ENCODE measurements at places on chromosomes 6 and 20. TPM values are rescaled to one million over a fixed set of nuclear protein-coding genes. Genes with fewer than 3 reads are reported as not detected.
A peak's percentile ranks its signal among the peaks of the same experiment; 100 is the strongest.

MLN gene
- total RNA-seq = not detected

TRIM26 gene
- 46.2 TPM for total RNA-seq

HDGFL1 gene
- not detected for total RNA-seq

PDYN gene
- total RNA-seq = not detected

DNA sequence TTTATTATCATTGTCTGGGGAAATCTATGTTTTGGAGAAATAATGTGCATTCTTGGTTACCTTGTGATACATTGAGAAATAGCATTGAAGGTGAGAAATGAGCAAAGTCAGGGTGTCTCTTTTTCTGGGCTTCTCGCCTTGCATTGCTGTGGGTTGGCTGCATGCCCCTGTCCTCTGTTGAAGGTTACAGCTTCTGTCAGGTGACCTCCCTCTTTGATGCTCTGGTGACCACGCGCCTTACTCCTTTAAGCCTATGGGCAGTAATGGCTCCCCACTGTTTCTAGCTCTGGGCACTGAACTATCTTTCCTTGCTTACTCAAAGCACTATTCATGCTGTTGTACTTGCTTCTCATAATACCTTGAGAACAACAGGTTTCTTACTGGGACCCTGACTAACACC lies 14.6 kb downstream of the ADGRB3 start:
- DNase-seq = no peak

GRCh38 chr6:30681766-30682142 lies 4.7 kb downstream of the PPP1R18 start:
- DNase-seq = no peak

DNA sequence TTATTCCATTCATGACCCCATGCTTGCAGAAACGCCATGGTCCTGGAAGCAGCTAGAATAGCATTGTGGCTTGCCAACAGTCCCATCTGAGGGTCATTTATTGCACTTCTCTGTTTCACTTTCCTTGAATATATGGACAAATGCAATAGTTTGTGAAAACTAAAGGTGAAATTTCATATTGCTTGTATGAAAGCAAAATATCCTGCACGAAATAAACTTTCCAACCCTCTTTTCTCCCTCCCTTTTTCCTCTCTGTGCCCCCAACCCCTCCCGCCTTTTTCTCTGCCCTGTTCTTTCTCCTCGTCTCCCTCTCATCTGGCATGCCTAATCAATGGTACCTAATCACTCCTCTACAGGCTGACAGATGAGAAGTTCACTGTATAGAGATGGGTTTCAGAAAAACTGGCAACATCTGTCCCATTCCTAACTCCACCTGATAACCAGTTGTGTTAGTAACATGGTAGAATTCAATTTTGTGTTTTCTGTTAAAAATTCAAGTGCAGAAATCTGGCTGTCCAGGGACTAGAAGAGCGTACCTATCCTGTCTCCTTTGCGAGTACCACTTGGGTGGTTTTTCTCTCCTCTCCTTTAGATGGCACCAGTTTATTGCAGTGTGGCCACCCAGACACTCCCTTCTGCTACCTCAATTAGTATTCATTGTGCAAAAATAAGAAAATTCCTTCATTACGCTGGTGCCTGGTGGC lies 198.6 kb downstream of the FOXA2 start:
- DNase-seq = peak; percentile 75

- no peak for DNase-seq
Measured at GRCh38 chr20:63854069-63854765, 7.1 kb upstream of the ABHD16B start.

DNA sequence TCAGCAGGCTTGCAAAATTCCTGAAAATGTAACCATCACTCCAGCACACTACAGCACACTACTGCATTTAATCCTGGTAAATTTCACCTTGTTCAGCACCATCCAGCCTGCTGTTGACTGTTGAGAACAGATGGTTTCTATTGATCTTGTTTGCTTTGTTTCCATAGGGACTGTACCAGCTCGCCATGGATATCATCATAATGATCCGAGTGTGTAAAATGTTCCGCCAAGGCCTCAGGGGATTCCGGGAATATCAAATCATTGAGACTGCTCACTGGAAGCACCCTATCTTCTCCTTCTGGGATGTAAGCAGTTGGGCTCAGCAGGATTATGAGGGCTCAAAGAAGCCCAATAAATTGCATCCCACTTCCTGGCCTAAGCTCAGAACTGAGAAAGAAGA lies 4.1 kb downstream of the CNBD2 start:
- no peak for DNase-seq

GRCh38 chr20:45701104-45701503 lies 734 bp upstream of the WFDC13 start:
- no peak for DNase-seq

DNA sequence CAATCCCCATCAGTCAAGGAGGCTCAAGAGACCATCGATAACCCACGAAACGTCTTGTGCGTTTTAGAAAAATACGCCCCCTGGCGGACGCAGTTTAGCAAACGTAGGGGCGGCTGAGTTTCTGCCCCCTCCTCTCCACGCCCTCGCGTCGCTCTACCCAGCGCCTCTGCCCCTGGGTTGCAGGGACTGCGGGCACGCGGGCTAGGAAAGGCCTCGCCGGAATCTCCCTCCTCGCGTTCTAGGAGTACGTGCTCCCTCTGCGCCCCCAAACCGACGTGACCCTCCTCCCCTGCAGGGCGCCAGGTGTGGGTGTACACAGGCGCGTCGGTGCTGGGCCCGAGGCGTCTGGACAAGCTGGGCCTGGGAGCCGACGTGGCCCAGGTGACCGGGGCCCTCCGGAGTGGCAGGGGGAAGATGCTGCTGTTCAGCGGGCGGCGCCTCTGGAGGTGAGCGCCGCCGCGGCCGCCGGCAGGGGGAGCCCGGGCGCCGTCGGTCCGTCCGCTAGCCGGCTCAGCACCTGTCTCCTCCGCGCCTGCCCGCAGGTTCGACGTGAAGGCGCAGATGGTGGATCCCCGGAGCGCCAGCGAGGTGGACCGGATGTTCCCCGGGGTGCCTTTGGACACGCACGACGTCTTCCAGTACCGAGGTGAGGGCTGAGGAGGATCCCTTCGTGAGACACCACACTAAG lies 5.3 kb downstream of the MMP9 start:
- peak; percentile 47 for DNase-seq

- no peak for DNase-seq
Measured at GRCh38 chr6:131678442-131678841, 22.8 kb downstream of the OR2A4 start.

- DNase-seq = no peak
Measured at GRCh38 chr20:19725814-19726525, 32.1 kb upstream of the RIN2 start.

DNA sequence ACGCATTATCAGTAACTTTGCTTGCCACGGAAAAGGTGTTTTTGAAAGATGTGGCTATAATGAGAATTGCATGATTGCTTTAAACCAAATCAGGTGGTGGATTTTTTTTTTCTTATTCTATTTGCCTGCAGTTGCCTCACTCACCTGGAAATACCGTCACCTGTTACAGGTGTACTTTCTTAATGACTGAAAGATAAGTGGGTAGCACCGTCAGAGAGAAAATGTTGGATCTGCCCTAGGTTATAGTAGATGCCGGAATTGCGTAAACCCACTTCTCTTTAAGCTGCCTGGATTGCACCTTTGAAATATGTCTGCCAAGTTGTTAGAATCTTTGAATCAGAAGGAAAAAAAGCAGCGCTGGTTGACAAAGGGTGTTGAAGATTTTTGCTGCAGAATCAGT lies 68.5 kb downstream of the SH3BGRL2 start:
- DNase-seq = no peak

DNA sequence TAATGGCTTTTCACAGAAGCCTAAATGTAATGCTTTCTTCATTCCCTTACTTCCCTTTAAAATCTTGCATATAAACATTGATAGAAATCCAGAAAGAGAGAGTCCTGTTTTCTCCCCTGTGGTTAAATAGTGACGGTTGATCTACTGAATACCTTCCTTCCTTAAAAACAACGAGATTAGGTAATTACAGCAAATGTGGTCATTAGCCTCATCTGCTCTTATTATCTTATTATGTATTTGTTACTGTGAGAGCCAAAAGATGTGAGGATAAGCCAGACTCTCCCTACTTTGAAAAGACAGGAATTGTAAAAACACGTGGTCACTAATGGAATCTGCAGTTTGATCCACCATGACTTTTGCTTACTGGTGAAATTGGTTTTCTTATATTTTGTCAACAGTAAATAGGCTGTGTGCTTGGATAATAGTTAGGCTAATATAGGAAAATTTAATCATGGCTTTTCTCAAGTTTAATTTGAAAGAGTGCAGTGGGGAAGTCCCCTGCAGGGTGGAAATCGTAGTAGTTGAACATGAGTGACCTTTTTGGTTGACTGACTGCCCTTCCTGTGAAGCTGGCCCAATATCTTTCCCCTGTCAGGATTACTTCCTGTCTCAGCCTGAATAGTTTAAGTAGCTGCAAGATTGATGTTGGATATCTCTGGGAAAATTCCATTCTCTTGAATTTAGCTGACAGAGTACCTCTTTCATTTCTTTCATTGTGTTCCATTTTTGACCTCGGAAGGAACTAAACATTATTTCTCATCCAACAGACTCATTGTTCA lies 62.8 kb downstream of the JARID2 start:
- DNase-seq = no peak

DNA sequence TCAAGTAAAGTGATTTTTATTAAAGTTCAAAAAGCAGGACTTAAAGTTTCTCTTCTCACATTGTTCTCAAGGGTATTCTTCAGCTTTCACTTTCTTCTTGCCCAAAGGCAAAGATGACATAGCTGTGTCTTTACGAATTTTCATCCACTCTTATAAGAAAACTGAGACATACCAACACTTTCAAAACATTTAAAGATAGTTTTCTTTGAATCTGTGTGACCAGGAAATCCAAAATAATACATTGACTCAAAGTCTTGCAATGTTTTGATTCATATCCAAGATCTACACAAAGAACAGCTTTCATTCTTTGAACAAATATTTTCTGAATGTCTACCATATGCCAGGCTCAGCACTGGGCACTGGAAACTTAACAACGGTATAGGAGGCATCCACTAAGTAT lies 117.9 kb downstream of the SIM1 start:
- no peak for DNase-seq

DNA sequence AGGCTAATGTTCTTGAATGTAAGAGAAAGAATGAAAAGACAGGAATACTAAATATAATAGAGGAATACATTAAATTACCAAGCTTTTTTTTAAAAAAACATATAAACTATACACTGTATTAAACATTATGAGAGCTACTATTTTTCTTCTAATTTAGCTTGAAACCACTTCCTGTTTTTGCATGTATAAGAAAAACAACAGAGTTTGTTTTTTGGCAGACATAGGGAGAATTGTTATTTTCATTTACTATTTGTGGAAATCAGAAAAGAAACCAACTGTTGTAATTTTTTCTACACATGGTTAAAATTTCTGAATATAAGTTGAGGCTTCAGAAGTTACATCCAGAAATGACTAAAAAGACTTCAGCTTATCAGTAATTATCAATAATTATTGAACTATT lies 991.8 kb upstream of the GJE1 start:
- DNase-seq = no peak

DNA sequence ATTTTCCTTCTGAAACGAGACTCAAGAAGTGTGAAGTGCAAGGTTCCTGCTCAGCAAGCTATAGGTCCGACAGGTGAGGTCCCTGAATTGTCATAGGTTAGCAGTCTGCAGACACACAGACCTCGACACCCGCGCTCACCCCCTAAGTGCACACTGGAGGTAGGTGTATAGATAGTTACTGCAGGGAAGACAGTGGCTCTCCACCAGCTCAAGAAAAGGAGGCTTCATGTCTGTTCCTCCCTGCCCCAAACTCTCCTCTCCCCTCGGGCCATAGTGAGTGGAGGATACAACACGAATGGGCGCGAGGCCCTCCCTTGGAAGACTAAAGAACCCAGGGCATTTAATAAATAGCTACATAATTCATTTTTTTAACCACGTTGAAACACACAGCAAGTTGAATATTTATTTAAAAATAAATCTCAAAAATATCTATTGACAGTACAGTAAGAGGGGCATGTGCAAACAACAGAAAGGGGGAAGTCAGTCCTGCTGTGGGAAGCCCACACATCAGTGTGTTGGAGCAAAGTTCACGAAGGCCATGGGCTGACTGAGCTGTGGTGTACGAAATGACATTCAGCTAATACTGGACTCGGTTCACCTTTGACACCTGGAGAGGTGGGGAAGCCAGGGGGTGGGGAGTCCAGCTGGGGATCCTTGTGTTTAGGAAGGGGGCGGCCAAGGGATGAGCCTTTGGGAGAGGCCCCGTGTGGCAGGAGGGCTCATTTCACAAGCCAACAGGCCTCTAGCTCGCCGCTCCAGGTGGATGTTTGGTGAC lies 10.7 kb downstream of the SPATA2 start:
- DNase-seq = peak; percentile 48

GRCh38 chr20:32441638-32442037 lies 83.5 kb downstream of the ASXL1 start:
- no peak for DNase-seq

GRCh38 chr6:25925876-25926275 lies 4.6 kb downstream of the SLC17A2 start:
- DNase-seq = no peak

DNA sequence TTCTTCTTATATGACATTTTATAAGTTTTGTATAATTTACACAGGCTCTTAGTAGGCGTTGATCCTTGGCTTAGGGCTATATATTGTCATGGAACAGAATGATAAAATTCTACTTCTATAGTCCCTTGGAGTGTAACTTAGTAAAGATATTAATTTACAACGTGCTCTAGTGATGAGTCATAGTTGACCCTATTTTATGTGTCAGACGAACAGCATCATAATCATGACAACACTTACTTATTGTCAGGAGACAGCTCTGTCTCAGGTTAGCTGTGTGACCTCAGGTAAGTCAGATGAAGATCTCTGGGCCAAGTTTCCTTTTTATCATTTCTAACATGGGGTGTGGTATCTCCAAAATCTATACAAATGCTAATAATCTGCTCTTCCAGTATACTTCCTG lies 473.5 kb downstream of the UTRN start:
- DNase-seq = no peak

GRCh38 chr20:20083807-20084206 lies 31.5 kb downstream of the CFAP61 start:
- DNase-seq = peak; percentile 52

- DNase-seq = no peak
Measured at GRCh38 chr6:79079561-79080041, 1.5 kb upstream of the PHIP start.

- peak; percentile 50 for DNase-seq
Measured at GRCh38 chr20:57526087-57526884, 1.3 kb upstream of the CTCFL start.

DNA sequence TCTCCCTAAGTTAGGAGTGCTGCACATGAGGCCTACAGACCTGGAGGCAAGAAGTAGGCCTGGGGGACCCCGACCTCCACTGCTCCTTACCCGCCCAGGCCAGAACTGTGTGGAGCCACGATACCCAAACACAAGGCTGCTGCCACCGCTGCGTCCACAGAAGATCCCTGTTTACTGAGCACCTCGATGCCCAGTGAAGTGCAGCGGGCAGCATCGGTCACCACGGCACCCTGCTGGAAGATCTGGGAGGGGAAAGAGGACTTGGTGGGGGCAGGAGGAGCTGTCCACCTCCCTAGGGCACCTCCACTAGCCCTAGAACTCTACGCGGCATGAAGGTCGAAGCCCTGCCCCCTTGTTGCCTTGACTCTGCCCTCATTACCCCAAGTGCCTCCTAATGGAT lies 9.9 kb downstream of the GGT7 start:
- no peak for DNase-seq

- no peak for DNase-seq
Measured at GRCh38 chr6:118677193-118677592, 25.8 kb upstream of the CEP85L start.
